ENCODE measurements at places on chromosomes 1 and 21.
A peak's percentile ranks its signal among the peaks of the same experiment; 100 is the strongest.

GRCh38 chr1:111825217-111825616, 69.5 kb downstream of the DDX20 start:
- no peak for DNase-seq

DNA sequence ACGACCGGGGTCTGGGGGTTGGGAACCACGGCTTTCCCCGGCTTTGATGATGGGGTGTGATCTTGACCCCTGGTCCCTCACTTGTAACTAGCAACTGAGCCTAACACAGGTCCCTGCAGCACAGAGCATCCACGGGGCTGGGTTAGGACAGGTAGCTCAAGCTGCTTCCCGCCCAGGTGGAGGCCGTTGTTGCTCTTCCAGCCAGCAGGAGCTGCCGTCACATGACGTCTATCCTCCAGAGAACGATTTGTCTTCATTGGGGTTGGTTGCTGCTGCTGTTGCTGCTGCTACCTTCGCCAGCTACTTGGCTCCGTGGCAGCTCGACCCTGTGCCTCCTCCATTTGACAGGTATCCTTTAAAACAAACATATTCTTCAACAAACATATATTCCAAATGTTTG, 74.3 kb upstream of the ADAR start:
- DNase-seq: no peak

DNA sequence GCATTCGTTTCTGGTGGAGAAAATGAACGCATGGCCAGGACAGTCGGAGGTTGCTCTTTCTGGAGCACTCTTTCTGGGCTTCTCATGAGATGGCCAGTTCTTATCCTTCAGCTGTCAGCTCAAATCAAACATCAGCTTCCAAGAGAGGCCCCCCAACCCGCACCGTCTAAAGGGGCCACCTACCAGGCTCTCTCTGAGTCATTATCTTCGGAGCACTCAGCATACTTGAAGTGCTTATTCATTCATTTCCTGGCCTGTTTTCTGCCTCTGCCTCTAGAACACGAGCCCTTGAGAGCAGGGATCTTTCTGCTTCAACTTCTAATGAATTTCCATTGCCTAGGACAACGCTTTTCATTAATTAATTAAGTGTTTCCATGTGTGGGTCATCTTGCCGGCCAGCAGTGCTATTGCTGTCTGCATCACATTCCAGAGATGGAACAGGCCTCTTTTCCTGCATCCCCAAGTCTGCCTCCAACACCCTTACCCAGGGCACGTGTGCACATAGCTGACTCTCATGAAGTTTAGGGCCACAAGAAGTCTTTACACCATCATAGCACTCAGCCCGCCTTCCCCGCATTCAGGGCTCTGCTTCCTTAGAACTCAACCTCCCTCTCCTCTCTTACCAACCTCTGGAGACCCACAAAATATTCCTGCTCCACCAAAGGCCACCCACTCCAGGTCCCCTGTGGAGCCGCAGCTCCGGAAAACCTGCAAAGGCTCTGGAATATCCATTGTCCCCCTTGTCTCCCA, 52.1 kb upstream of the LAPTM5 start:
- DNase-seq: no peak

GRCh38 chr1:29197590-29197924, 15.9 kb upstream of the SRSF4 start:
- DNase-seq: peak; percentile 11

GRCh38 chr1:12513181-12513580, 104.8 kb downstream of the DHRS3 start:
- no peak for DNase-seq

DNA sequence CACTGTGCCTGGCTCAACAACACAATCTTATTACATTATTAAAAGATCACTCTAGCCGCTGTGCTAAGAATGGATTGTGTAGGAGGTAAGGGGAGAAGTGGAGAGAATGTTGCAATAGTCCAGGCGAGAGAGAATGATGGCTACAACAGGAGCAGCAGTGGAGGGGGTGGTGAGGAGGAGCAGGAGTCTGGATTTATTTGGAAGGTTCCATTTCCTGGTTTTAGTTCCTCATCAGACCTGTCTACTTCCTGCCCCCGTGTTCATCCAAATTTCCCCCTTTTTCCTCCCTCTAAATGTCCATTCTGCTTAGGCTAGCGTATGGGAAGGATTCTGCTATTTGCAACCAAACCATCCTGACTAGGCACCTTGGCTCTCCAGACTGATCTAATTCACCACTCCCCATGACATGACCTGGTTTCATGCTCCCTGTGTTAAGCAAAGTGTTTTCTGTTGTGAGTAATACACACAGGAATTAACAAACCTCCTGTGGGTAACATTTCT, 35.1 kb upstream of the EYA3 start:
- no peak for DNase-seq

DNA sequence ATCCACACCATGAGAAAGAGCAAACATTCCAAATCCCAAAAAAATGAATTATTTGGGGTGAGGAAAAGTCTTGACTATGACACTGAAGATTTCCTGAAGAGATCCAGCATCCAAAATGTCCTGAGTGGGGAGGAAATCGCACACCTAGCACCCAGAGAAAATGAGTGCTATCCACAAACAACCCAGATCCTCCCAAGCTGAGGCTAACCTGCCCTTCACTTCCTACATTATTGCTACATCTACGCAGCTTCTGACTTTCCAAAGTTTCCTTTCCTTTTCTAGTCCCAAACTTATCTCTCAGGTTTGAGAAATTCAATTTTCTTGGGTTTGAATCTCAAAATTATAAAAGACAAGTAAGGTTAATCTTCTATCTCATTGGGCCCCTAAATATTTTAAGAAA, 906 bp upstream of the RGS13 start:
- DNase-seq: no peak

DNA sequence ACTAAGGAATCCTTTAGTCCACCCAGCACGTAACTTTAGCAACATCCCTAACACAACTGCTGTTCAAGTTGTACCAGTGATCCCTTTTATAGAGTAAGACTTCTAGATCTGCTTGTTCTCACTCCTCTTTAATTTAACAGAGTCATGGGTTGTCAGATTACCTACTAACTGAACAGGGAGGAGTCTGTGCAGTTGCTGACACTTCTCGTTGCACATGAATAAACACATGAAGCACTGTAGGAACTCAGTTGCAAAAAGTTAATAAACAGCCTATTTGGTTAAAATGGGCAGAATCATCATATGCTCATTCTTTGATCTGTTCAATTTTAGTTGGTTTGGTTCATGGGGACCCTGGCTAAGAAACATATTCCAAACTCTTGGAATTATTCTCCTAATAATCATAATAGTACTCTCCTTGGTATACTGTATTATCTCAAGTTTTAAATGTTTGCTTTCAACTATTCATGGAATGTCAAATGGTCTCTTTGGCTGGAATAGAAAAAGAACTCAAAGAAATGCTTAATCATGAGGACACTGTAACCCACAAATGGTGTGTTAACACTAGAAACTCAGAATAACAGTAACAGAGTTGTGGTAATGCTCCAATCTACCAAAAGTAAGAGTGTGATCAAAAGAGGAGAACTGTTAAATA, 15.6 kb downstream of the PLPPR5 start:
- DNase-seq: no peak

- DNase-seq: no peak
Measured at GRCh38 chr1:80882553-80882952, 918.2 kb upstream of the ADGRL2 start.

DNA sequence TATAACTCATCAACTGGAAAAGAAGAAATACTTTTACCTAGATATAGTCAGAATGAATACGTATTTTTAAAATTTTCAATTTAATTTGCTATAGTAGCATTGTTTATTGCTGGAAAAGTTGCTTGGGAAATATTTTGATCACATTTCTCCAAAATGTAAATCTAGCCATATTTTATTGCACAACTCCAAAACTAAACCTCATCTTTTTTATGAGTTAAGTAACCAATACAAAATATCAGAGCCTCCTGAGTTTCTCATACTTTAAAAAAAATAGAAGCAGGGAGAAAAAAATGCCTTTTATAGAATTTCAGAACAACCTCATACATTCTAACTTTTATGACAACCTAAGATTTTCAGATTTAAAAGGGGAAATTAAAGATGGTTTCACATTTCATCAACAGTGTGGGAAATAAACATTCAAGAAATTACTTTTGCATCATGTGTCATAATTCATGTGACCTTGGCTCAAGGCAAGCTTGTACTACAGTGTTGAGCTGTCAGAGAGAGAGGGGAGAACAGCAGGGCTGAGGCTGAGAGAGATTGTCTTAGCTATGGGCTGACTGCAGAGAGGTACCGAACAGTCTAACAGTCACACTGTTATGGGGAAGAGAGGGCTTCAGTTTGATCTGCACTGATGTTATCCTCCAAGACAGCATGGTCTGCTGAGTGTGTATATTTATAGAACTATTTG, 519.0 kb downstream of the LTN1 start:
- no peak for DNase-seq

DNA sequence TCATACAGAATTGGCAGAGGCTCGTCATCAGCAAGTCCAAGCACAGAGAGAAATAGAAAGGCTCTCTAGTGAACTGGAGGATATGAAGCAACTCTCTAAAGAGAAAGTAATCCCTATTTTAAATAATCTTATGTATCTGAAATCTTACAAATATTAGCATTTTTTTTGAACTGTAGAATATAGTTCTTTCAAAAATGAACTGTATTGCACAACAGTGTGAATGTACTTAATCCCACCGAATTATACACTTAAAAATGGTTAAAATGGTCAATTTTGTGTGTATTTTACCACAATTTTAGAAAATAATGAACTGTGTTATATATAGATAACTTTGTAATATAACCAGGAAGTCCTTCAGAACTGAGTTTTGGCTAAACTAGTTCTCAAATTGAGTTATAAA, 75.9 kb downstream of the CCDC18 start:
- no peak for DNase-seq

GRCh38 chr1:35807614-35808449, at the start of gene AGO4:
Gene AGO4, plus strand, starts transcription at chr1:35808016. Its CDS starts 401 bp downstream, at chr1:35808417.
- peak; percentile 32 for DNase-seq

- DNase-seq: no peak
Measured at GRCh38 chr21:29306920-29307319, 8.2 kb downstream of the BACH1 start.

- no peak for DNase-seq
Measured at GRCh38 chr1:24890887-24891286, 39.2 kb downstream of the RUNX3 start.

DNA sequence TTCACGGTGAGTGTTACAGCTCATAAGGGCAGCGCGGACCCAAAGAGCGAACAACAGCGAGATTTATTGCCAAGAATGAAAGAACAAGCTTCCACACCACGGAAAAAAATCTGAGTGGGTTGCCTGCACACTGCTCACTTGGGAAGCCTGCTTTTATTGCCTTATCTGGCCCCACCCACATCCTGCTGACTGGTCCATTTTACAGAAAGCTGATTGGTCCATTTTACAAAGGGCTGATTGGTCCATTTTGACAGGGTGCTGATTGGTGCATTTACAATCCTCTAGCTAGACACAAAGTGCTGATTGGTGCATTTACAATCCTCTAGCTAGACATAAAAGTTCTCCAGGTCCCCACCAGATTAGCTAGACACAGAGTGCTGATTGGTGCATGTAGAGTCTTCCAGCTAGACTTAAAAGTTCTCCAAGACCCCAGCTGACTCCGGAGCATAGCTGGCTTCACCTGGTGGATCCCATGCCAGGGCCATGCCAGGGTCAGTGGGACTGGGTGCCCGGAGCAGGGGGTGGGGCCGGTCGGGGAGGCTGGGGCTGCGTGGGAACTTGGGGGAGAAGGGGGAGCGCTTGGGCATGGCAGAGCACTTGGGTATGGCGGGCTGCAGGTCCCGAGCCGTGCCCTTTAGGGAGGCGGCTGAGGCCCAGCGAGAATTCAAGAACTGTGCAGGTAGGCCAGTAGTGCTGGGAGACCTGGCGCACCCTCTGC, 75.4 kb upstream of the ATP1A1 start:
- DNase-seq: no peak

GRCh38 chr1:59156526-59157199, 140.2 kb upstream of the FGGY start:
- DNase-seq: no peak

DNA sequence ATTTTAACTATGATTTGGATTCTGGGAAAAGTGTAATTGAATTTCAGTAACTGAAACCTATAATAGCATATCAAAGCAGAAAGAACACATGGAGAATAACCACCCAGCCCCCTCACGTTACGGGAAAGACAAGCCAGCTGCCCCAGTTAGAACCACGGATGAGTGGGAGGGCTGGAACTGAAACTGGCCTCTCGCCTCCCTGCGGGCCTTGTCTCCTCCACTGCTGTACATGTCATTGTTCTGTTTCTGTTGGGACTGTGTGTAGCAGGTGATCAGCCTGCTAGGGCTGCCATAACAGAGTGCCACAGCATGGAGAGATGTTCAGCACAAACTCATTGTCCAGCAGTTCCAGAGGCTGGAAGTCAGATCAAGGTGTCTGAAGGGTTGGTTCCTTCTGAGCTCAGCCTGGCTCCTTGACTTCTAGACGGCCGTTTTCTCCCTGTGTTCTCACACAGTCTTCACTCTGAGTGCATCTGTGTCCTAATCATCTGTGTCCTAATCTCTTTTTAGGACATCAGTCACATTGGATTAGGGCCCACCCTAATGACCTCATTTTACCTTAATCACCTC, 52.4 kb downstream of the MAP3K21 start:
- no peak for DNase-seq

DNA sequence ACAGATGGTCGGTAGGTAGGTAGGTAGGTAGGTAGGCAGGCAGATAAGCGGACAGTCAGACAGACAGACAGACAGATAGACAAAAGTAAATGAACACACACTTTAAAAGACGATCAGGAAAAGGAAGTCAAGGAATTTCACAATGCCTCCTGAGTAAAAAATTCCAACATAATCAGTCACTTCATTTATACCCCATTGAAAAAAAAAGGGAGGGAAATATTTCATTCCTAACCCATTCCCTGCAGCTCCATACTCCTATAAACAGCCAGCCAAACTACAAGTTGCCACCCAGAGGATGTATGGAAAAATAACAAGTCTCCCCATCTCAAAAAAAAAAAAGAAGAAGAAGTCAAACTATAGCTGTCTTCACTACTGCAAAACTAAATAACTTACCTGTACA, 43.4 kb downstream of the ZZZ3 start:
- no peak for DNase-seq

DNA sequence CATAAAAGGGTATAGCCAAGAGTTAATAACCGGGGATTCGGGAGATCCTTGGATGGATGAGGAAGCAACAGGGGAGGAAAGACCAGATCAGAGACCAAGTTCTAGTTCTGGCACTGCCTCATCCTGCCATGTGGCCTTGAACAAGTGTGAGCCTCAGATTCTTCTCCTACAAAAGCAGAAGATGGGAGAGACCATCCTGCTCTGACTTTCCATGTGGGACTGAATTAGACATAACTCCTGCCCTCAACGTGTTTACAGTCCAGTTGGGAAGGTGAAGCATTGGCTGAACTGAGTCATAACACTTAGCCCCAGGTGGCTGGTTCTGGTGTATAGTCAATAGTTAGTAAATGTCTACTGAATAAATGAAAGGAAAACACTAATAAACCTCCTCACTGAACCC, 12.1 kb upstream of the CNR2 start:
- DNase-seq: no peak

GRCh38 chr1:238001818-238002217, 111.1 kb upstream of the ZP4 start:
- DNase-seq: no peak

DNA sequence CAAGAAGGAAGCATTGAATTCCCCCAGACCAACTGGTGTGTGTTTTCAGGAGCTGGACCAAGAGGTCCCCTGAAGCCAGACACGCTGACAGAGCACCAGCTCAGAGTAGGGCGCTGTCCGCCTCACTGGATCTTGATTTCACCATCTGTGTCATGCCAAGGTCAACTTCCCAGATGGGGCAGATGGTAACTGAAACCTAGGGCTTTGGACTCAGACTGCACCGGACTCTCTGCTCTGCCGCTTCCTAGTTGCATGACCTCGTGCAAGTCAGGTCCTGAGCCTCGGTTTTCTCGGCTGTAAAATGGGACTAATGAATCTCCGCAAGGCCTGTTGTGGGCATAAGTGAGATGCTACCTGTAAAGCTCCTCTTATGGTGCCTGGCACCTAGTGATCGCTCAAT, 17.9 kb upstream of the CASZ1 start:
- DNase-seq: no peak

Measured in activated effector memory CD4-positive, alpha-beta T cell treated with Interleukin-2 at 50 U/mL for 16 hours (primary cell).